ENCODE measurements at places on chromosomes 1 and 21.

- ATAC-seq: no peak
Measured at GRCh38 chr1:64061430-64062104, 141.9 kb upstream of the UBE2U start.

- no peak for ATAC-seq
Measured at GRCh38 chr1:55670331-55671082, 455.3 kb upstream of the USP24 start.

DNA sequence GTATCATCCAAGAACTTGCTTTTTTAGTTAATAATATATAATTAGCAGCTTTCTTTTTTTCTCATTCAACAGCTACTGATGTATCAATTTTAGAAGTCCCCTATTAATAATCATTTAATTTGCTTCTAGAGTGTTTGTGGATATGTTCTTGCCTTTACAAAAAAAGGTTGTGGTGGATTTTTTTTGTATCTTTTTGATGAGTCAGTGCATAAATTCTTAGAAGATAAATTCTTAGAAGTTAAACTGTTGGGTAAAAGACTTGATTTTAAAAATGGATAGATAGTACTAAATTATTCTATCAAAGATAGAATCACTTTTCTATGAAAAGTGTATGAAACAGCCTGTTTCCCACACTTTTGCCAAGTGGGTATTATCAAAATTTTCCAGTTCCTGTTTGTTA lies 11.9 kb downstream of the FGGY start:
- ATAC-seq: no peak

DNA sequence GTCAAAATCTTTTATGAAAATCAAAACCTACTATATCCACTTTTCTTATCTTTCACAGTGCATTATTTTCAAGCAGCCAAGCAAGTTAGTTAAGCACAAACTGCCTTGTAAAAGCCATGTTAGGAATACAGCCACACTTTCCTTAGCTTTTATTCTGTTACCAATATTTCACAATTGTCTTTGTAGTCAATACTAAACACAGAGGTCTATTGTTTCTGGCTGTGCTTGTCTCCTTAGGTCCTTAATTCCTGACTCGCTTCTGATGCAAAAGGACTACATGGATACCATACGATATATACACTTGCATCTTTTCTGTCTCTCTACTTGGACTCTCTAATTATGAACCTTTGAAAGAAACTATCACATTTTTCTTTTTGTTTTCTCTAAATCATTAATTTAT lies 331.8 kb downstream of the NEGR1 start:
- ATAC-seq: no peak

DNA sequence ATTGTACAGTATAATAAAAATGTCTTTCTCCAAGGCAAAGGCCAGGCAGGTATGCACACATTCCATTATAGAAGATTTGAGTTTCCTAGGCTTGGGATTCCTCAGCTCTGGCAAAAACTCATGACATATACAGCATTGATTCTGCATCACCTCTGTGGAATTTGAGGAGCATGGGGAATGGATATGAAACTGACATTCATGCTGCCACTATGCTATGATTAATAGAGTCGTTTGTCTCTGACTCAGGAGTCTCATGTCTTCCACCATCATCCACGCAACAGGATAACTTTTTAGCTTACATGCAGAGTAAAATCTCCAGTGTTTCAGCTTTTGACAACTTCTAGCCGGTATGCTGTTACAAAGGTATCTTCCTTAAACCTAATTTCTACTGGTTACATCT lies 49.8 kb upstream of the ADORA3 start:
- ATAC-seq: no peak

DNA sequence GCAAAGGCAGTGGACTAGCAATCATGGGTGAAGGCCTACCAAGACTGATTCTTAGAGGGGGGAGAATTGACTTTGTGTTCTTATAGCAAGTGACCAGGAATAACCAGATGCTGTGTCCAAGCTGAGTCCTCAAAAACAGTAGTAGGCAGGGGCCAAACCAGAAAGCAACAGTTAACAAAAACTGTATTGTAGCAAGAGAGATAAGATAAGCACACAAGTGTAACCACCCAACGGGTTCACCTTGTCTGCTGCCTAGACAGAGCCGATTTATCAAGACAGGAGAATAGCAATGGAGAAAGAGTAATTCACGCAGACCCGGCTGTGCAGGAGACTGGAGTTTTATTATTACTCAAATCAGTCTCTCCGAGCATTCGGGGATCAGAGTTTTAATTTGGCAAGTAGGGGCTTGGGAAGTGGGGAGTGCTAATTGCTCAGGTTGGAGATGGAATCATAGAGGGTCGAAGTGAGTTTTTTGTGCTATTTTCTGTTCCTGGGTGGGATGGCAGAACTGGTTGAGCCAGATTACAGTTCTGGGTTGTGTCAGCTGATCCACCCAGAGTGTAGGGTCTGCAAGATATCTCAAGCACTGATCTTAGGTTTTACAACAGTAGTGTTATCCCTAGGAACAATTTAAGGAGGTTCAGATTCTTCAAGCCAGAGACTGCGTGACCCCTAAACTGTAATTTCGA lies 8.3 kb upstream of the CSRP1 start:
- ATAC-seq: no peak

DNA sequence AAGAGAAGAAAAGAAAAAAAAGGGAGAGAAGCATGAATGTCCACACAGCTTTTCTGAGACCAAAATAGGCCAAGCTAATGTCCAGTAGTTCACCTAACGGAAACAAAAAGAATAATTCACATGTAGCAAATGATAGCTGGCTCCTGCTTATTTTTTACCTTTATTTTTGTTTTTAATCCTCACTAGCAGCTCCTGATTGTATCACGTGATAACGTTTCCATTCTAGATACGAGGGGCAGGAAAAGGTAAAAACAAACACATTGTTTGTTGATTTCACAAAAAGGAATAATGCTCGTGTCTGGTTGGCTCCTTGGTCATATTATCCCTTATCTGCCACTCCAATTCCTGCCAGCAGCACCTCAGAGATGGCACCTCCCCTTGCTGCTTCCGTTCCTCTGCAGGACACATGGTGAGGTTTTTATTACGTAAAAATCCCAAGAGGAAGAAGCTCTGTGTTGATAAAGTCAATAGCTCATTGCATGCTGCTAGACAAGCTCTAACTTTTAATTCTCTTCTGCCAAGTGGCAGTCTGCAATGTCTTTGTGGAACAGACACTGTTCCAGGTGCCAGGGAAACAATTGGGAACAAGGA lies 201.7 kb downstream of the CRB1 start:
- no peak for ATAC-seq
